ENCODE measurements at places on chromosomes 1 and 21.

DNA sequence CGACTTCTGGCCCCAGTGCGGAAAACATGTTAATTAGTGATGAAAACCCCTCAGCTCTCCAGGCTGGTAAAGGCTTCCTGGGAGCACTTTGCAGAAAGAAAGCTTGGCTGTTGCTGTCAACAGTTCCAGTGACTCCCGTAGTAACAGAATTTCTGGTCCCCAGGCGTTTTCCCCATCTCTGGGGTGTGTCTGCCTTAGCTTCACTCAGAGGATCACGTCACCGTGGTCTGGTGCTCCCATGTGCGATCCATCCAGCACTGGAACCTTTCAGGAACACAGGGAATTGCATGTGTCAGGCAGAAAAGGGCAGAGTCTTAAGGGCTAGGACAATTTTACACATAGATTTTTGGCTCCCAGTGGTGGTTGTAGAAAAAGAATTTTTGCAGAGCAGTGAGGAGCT, 470.4 kb upstream of the USP24 start:
- DNase-seq = no peak

DNA sequence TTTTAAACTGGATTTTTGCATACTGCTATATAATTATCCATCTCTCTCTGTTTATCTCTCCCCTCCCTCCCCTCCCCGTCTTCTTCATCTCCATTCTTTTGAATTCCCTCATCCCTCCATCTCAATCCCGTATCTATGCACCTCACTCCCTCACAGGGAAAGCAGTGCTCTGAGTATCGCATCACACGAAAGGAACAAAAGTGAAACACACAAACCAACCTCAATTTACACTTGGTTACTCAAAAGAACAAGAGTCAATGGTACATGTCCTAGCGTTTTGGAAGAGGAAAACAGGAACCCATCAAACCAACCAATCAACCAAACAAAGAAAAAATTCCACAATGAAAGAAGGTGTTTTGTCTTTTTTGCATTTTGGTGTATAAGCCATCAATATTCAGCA, 115.1 kb downstream of the NBPF12 start:
- DNase-seq = no peak

GRCh38 chr1:108590441-108590840, 30.5 kb downstream of the EEIG2 start:
- DNase-seq = no peak

- no peak for DNase-seq
These were observed 278.3 kb downstream of the ST6GALNAC3 start for GRCh38 chr1:76352741-76353435.

DNA sequence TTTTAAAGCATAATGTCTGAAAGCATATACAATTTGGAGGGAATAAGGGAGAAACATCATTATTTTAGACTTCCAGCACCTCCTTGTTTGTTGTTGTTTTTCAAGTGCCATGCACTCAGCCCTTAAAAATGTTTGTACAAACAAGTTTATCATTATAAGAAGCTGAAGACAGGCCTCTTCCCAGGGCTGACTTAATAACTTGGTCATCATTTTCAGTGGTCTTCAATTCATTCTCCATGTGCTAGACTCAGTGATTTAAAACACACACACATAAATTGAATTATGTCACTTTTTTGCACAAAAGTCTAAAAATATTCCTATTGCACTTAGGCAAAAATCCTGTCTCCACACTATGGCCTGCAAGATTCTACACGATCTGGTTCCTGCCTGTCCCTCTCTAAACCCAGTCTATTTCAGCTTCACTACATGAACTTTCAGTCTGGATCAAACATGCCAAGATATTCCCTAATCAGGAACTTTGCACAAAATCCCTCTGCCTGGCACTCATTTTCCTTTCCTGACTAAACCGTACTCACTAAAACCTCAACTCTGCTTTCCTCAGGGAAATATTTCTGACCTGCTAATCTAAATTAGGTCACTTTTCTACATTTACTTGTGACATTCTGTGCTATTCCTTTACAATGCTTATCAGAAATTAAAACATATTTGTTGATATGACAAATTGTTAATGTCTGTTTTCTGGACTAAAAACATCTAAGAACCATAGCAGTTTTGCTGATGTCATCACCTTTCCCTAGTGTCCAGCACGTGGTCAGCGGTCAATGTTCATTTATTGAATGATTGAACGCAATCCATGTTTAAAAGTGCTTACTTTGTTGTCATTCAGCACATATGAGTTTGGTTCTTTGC, 14.8 kb upstream of the GBP5 start:
- DNase-seq = no peak

- no peak for DNase-seq
These were observed 18.7 kb upstream of the SAMD13 start for GRCh38 chr1:84282780-84283333.

- DNase-seq = no peak
These were observed 20.3 kb downstream of the CDCP2 start for GRCh38 chr1:54132495-54132894.

- DNase-seq = no peak
These were observed 103.4 kb upstream of the TIAM1 start for GRCh38 chr21:31447505-31447904.

DNA sequence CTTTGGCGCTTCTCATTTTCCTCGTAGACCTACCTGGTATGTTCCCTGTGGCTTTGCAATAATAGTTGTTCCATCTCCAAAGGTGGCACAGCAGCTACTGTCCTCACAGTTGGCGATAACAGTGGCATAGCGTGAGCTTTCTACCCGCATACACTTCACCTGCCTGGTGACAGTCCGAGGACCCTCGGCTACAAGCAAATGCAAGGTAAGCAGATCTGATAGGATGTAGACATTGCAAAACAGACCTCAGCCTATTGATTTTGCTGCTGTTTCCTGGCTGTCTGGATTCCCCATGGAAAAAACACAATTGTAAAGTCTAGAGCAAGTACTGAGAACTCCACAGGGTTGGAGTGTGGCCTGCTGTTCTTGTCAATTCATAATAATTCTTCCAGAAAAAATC, 78.5 kb downstream of the WDR3 start:
- no peak for DNase-seq

DNA sequence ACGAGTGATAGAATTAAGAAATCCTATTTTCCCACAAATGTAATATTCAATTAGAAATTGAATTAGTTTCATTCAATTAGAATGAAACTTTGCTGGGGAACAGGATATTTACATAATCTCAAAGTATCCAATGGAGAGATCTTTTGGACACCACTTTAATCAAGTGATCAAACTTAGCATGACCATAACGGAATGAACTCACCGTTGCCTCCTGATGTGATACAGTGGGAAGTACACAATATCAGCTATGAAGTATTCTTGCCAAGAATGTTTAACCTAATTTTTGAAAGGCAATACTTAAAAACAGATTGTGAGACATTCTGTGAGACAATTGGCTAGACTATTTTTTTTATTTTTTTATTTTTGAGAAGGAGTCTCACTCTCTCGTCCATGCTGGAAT, 16.6 kb downstream of the CDKN2C start:
- DNase-seq = no peak

DNA sequence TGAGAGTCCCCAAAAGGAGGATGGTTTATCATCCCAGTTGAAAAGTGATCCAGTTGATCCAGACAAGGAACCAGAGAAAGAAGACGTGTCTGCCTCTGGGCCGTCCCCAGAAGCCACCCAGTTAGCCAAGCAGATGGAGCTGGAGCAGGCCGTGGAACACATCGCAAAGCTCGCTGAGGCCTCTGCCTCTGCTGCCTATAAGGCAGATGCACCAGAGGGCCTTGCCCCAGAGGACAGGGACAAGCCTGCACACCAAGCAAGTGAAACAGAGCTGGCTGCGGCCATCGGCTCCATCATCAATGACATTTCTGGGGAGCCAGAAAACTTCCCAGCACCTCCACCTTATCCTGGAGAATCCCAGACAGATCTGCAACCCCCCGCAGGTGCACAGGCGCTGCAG, 43.3 kb downstream of the ZBTB17 start:
- DNase-seq = no peak

DNA sequence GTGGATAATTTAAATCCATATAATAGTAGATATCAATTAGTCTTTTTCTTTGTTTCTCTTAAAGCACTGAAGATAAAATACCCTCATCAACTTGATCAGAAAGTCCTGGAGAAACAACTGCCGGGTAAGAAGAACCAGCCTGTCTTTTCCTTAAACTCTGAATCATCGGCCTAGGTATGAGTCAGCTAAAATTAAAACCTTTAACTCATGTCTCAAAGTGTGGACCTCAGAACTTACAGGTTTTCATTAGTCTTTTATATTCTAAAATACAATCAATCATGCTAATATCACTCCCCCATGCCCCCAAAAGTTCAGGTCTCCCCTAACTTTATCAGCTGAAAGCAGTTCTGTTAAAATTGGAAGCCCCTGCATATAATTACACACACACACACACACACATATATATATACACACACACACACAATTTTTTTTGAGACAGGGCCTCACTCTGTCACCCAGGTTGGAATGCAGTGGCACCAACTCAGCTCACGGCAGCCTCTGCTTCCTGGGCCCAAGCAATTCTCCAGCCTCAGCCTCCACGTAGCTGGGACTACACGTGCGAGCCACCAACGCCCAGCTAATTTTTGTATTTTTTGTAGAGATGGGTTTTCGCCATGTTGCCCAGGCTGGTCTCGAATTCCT, 61.3 kb downstream of the B3GALNT2 start:
- DNase-seq = no peak

GRCh38 chr1:35001743-35002142, 16.6 kb upstream of the TMEM35B start:
- no peak for DNase-seq

DNA sequence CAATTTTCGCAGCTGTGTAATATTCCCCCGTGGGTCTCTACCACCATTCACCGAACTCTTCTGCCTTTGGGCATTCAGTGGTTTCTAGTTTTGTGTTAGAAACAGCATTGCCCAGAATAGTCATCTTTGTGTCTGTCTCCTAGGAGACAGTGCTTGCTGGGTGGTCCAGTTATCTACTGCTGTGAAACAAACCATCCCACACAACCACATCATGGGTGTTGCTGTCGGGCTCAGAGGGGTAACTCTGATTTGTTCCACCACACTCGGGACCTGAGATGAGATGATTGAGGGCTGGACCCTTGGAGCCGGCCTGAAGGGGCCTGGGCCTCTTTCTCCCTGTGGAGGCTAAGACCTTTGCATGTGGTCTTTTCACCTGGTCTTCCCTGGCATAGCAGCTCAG, 427.2 kb upstream of the VAMP3 start:
- no peak for DNase-seq

DNA sequence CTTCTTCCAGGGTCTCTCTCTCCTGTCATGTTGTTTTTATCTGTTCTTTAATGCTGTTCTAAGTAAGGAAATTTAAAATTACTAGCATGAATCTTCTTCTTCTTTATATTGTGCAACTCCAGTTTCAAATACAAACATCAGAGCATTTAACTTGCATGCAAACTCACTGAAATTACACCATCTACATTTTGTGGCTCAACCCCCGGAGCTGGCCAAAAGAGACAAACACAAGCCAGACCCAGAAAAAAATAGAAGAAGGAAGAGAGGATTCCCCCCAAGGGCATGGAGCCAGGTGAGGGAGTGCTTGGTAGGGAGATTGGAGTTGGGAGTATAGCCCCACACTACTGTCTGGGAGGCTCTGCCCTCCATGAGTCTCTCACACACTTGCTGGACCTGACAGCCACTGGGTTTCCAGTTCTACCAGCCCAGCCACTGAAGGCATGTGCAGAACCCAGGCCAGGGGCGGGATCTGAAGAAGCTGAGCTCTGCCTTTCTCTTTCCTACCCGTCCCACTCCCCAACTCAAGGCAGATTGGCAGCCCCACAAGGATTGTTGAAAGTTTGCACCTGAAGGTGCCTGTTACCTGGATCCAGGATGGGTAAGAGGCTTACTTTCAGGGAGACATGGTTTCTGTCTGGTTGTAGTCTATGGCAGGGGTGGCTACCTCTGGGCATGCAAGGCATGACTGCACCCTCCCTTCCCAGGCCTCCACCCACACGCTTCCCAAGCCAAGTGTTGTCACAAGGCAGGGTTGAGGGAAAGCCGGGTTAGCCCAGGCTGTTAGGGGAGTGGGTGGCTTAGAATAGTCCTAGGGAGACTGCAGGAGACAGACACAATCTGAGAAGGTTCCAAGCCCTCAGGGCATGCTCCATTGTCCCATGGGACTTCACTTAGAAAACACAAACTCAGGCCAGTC, 297.2 kb downstream of the TGFB2 start:
- no peak for DNase-seq

DNA sequence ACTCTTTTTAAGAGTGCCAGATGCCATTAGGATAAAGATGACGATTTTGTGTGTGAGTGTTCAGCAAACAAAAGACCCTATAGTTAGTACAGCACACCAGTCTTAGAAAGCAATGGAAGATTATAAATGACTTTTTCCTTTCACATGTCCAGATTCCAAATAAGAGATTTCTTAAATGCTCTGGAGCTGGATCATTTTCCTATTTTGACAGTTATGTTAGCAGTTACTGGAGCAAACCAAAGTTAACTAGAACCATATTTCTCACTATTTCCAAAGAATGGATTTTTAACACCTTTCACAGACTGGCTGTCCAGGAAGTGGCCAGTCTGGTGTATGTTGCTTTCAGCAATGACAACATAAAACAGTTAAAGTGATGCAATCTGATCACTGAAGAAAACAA, 905.8 kb upstream of the ADGRL2 start:
- no peak for DNase-seq

- DNase-seq = no peak
These were observed 160.5 kb downstream of the PTBP2 start for GRCh38 chr1:96882096-96882495.

GRCh38 chr1:28832966-28833365, 21.0 kb downstream of the OPRD1 start:
- DNase-seq = no peak

- DNase-seq = no peak
These were observed 34.8 kb downstream of the KPNA6 start for GRCh38 chr1:32142446-32143301.

- DNase-seq = no peak
These were observed 12.7 kb upstream of the TRAF3IP3 start for GRCh38 chr1:209743145-209743482.
